ENCODE measurements at places on chromosomes 2 and 18.

- DNase-seq, result peak; percentile 75
Observed at GRCh38 chr2:11406958-11407381, 59.0 kb downstream of the E2F6 start.

DNA sequence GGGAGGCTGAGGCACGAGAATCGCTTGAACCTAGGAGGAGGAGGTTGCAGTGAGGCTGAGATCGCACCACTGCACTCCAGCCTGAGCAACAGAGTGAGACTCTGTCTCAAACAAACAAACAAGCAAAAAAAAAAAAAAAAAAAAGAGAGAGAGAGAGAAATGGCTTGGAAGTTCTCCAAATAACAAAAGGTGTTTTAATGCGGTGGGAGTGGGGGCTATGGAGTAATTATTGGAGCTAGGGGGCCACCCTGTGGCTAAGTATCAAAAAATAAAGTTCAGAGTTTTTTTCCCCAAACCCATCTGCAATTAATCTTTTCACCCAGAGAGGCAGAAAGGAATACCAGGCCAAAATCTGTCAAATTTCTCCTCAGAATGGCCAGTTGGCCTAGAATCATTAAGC is 23.0 kb upstream of the CEP68 start:
- DNase-seq, result no peak

- DNase-seq, result no peak
Observed at GRCh38 chr2:237563816-237564215, 2.6 kb upstream of the PRLH start.

GRCh38 chr2:9774266-9774665 is 69.0 kb upstream of the TAF1B start:
- no peak for DNase-seq

GRCh38 chr2:109242654-109243331 is 113.8 kb downstream of the SH3RF3 start:
- peak; percentile 91 for DNase-seq

GRCh38 chr2:114400890-114401289 is 41.6 kb upstream of the DPP10 start:
- no peak for DNase-seq

DNA sequence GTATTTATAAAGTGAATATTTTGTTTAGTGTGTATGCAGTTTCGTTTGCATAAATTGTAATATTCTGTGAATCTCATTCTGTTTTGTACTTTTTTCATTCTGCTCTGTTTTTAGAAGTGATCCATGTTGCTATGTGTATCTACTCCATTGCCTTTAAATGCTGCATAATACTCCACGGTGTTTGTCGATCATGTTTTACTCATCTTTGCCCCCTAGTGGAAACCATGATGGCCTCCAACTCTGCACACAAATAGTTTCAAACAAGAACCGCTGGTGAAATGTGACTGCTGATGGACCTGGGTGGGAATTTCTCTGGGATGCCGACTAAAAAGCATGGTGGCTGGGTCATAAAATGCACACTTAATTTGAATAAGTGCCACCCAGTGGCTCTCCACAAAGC is 32.0 kb upstream of the SKOR2 start:
- no peak for DNase-seq

DNA sequence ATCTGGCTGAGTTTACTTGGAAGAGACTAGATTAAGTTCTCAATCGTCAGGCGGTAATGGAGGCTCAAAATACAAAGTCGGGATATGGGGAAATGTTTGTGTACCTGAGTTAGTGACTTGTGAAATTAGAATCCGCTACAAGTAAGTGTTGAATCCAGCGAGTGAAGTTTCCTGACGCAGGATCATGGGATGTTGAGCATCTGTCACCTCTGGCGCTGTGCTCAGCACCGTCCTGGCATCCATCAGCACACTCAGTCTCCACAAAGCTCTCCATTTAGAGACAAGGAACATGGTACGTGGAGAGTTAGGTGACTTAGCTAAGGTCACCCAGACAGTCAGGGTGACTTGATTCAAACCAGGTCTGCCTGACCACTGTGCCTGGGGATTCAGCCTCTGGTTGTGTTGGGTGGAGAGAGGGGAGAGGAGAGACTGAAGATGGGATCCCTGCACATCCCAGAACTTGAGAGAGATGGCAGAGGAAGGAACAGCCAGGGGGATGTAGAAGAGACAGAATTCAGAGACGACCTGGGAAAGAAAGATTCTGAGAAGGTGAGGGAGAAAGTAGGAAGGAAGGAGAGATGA is 251.2 kb downstream of the ACKR3 start:
- no peak for DNase-seq

DNA sequence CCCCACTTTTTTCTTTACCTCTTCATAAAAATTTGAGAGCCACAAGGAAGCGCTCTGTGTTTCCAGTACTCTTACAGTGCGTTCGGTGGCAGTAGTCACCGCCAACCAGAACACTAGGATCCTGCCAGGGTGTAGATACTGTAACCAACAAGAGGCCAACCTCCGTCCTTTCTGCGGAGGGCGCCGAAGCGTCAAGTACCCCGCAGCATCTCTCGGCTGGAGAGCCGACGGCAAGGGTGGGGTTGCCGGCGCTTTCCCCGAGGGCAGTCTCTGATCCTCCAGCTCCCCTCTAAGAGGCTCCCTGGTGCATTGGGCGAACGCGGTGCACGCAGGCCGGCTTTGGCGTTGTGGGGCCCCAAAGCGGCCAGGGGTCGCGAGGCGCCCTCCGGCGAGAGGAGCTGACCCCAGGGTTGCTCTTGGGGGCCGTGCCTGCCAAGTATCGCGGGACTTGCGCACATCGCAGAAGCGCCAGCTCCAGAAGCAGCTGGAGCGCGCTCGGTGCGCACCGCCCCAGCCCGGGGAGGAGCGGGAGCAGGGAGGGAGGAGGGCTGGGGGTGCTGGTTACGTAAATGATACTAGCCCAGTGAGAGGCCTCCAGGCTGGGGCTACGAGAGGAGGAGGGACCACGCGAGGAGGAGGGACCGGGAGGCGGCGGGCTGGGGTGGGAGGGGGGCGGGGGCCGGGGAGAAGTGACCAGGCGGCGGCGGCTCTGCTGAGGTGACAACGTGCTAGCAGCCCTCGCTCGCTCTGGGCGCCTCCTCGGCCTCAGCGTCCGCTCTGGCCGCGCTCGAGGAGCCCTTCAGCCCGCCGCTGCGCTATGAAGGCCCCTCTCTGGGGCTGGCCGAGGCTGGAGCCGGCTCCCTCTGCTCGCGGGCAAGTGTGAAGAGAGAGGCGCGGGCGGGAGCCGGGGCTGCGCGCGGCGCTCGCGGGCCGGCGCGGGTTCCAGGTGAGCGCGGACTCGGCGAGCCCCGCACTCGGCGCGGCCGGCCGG is at the start of gene GALNT13:
GALNT13 (plus strand) TSS at position 692 of the 991 bp plus-strand sequence.
- peak; percentile 26 for DNase-seq

DNA sequence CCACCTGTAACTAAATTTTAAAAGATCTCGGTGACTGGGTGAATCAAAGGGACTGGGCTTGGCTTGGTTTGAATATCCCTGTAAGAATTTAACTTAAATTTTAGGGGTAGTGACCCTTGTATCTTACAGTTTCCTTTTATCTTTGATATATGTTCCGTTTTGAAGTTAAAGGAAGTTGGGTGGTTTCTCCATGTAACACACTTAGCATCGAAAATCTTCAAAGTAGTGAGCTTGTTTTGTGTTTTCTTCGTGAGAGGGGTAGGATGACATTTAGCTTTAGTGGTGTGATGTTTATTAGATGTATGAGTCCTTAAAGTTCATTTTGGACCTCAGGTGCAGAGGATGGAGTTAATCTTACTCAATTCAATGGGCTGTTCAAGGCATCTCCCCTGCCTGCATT is 1.6 kb downstream of the WDR7 start:
- no peak for DNase-seq

GRCh38 chr18:9933865-9934264 is 20.0 kb downstream of the VAPA start:
- DNase-seq, result no peak

- no peak for DNase-seq
Observed at GRCh38 chr18:32346671-32347070, 124.0 kb downstream of the GAREM1 start.

DNA sequence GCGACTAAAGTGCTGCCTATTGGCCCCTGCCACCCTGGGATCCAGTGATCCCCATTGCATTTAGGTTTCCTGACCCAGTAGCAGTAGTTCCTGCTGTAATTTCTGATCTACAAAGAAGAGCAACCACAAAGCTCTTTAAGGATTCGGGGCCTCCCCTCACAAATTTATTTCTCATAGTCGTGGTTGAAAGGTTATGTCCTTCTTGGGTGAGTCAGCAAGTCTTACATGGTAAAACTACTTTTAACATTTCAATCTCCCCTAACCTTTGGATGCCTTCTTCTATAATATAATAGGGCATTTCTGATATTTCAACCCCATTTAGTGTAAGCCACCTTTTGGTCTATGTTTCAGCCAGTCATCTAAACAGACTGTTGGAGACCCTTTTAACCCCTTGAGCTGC is 14.9 kb downstream of the PIKFYVE start:
- peak; percentile 15 for DNase-seq

GRCh38 chr2:115880558-115880957 is 1438.1 kb downstream of the DPP10 start:
- DNase-seq, result no peak

- no peak for DNase-seq
Observed at GRCh38 chr18:69636529-69637301, 236.0 kb downstream of the DOK6 start.

GRCh38 chr2:54632733-54633692 is 90.4 kb upstream of the EML6 start:
- DNase-seq, result no peak

DNA sequence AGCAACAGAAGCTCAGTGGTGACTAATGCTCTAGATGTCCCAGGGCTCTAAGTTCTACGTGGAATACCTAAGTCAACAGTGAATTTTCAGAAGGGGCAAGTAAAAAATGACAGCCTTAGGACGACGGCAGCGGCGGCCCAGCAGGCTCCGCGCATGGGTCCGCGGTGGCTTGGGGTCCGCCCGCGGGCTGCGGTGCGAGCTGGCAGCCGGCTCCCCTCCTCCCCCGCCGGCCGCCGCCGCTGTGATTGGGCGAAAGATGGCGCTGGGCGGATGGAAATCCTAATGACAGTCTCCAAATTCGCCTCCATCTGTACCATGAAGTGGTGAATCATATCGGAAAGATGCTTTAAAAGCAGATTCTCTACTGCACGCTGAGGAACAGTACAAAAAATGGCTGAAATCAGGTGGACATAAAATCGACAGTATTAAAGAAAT is 74.7 kb downstream of the HNRNPLL start:
- no peak for DNase-seq

GRCh38 chr2:83378921-83379320 is 1080.2 kb downstream of the SUCLG1 start:
- no peak for DNase-seq

- DNase-seq, result peak; percentile 42
Observed at GRCh38 chr2:218839430-218839829, 7.8 kb upstream of the PRKAG3 start.

GRCh38 chr18:10089881-10090280 is 176.1 kb downstream of the VAPA start:
- no peak for DNase-seq

DNA sequence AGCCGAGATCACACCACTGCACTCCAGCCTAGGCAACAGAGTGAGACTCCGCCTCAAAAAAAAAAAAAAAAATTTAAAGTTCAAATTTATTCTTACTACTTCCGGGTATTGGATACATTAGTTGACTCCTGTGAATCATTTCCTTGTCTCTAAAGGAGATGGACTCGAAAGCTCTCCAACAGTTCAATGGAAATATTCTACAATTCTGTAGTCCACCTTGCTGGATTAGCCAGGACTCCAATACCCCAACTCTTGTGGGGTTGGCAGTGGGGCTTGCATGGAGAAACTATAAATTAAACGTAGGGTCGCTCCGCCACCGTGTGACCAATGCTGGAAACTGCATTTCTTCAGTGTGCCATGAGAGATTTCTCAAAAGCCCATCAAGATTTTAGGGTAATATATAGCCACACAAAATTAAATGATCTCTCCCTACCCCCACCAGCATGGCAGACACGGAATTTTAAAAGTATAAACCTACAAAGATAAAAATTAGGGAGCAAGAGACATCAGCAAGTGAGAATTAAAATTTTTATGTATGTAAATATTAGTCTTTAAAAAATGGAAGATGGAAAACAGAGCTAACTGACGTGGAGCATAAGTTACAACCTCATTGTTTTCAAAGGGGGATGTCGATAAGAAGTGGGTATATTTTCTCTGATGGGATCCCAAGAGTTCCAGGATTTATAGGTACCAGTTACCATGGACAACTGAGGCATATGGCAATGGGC is 27.8 kb upstream of the GAREM2 start:
- DNase-seq, result peak; percentile 20

DNA sequence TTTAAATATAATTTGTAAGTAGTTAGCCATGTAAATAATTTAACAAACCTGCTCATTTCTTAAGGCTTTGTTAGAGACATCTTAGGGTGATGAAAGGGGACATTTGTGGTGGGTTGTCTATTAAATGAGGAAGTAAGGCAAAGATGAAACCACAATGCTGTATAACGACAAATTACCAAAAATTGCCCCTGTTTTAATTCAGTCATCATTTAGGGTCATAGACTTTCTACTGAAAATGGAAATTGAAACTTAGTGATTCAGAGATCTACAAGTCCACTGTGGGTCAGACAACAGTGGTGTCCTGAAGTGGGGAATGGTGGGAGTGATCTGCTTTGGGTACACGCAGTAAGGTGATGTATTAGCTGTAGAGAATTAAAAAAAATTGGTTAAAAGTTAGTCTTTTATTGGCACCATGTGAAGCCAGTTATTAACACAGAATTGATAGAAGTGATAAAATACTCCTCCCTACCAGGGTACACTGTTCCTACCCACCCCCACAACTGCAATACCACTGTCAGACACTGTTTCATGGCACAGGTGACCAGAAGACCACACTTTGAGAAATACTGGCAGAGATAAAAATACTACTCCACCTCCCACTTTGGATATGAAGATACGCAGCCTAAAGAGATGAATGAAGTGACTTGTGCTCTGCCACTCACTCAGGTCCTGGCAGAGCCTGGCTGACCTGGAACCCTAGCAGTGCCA is 13.4 kb downstream of the CERS6 start:
- DNase-seq, result no peak

GRCh38 chr18:66150650-66151049 is 399.8 kb downstream of the CDH7 start:
- DNase-seq, result no peak

DNA sequence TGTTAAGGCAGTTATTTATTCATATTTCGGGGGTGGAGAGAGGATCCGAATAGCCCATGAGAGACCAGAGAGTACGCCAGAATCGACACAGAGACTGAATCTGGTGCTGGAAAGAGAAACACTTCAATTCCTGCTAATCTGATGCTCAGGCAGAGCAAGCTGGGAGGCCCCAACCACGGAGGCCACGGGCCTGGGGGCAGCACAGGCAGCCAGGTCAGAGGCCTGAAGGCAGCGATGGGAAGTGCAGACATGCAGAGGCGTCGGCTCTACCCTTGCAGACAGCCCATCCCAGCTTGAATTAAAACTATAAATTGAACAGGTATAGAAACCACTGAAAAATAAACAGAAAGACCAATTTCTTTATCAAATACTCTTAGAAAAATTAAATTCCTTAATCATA is 50.6 kb downstream of the PXDN start:
- DNase-seq, result no peak

DNA sequence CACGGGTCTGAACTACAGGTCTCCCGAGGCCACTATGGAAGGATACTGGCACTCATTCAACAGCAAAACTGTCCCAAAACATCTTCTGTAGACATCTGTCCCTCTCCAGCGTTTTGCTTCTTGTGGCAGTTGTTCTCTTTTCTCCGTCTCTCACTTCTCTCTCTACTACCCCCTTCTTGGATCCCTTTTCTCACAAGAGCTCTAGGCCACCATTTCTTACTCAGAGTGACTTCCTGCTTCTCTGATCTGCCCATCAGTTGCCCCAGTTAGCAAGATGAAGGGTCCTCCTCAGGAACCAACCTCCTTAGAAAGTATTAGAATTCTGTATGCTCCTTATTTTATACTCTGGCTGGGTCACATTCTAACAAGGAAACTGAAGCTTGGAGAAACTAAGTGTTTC is 32.6 kb downstream of the BCL2 start:
- DNase-seq, result no peak

Measured in GM04504 (cell line).